DMS 273 treated with DMSO at 0.1 percent for 48 hours (cell line): ENCODE measurements at places on chromosomes 7 and 10.

DNA sequence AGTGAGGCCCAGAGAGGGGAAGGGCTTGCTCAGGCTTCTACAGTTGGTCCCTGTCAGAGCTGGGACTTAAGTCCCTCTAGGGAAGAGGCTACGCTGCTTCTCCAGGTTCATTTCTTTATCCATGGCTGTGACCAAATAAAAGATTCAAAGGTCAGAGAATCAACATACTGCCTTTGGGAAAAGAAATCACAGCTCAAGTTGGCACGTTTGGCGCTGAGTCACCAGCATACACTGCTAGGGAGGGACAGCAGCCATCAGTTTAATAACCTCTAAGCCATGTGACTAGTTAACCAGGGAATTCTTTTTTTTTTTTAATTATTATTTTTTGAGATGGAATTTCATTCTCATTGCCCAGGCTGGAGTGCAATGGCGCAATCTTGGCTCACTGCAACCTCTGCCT lies 28.4 kb upstream of the CRHR2 start:
- no peak for DNase-seq

- no peak for DNase-seq
These were observed 25.9 kb downstream of the VAX1 start for GRCh38 chr10:117112220-117112619.

- DNase-seq: no peak
These were observed 269.6 kb downstream of the ELFN1 start for GRCh38 chr7:1939434-1940401.

- peak; percentile 95 for DNase-seq
These were observed 27.8 kb downstream of the NMT2 start for GRCh38 chr10:15140698-15141097.

DNA sequence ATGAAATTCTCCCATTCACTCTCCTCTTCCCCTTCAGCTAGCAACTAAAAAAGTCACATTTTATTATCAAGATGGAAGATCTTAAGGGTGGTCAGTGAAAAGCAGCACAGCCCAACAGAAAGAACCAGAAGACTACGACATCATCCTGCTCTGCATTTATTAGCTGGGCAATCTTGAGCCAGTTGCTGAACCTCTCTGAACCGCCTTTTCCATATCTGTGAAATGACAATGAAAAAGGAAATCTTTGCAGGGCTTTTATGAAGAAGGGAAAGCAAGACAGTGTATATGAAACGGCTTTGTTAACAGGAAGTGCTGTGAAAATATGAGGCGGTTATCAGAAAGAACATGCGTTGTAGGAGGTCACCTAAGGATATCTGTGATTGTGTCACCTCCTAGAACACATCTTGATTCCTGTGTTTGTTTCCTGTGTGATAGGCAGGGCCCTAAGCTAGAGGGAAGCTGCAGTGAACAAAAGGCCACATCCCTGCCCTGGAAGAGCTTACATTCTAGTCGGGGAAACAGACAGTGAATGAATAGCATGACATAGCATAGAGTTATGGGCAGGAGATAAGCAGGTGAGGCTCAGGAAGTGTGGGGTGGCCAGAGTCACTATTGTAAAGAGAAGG lies 36.0 kb upstream of the KCNMA1 start:
- no peak for DNase-seq

DNA sequence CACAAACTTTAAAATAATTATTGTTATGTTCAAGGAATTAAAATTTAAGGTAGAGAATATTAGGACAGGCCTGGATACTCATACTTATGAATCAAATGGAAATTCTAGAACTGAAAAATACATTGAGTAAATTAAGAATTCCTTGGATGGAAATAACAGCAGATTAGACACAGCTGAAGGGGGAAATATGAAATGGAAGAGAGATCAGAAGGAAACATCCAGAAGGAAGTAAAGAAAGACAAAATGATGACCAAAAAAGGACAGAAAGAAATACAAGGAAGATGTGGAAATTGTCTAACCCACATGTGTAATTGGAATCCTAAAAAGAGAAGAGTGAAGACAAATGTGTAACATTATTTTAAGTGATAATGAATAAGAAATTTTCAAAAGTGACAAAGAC lies 128.9 kb downstream of the ATRNL1 start:
- DNase-seq: no peak

GRCh38 chr7:66804001-66804400 lies 63.5 kb downstream of the RABGEF1 start:
- DNase-seq: no peak

DNA sequence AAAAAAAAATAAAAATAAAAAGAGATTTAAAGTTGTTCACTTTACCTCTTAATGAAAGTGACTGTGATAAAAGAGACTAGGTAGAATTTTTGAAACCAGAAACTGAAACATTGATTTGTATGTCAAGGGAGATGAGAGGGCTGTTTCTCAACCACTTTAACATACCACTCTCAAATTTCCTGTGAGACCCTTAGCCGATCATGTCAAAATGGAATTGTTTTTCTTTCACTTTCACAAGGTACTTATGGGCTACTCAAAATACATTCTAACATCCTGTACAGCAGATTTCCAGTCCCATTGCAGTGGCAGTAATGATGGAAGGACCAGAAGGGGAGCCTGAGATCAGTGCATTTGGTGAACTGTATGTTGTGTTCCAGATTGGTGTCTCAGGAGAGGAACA lies 261.2 kb downstream of the PPP1R3A start:
- DNase-seq: no peak

GRCh38 chr10:104447331-104447730 lies 93.7 kb downstream of the CFAP58 start:
- DNase-seq: no peak

DNA sequence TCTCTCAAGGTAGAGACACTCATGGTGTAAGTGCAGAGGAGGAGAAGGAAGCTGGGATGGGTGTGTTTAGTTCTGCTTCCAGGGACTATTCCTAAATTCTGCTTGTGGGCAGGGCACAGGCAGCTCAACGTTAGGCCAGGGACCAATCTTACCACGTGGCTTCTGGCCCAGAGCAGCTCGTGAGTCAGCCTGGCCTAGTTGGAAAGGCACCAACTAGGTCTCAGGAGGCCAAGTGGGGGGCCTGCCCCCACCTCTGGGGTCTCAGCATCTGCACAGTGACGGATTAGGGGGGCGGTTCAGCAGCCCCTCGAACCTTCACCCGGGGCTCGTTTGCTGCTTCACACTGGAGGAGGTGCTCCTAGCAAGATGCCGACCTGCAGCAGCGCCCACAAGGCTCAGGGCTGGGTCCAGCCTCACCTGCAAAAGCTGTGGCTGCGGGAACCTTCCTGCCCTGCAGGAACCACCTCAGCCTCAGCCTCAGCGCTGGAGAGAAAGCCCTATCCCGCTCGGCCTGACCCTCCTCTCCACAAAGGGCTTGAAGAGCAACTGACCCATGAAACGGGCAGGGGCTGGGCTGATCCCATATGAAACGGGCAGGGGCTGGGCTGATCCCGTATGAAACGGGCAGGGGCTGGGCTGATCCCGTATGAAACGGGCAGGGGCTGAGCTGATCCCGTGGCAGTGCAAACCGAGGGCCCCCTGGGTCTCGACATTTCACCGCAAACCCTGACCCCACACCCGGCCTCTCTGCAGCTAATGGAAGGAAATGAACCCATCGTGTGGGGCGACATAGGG lies 447.4 kb downstream of the DNAJB6 start:
- no peak for DNase-seq

GRCh38 chr7:32221056-32221455 lies 150.8 kb upstream of the PDE1C start:
- DNase-seq: no peak

DNA sequence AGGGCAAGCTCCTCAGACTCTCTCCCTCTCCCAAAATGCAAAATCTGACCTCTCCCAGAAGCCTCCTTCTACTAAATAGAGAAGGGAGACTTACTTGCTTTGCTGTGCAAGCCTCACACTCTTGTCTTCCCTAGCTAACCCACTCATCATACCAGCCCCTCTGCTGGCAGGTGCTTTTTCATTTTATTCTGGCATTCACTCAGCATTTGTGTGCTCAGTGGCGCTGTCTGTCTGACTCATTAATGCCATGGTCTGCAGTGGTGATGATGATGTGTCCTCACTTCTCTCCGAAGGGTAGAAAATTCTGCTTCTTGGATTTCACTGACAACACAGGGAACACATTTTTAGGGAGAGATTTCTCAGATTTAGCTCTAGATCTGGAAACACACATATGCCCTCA lies 22.0 kb upstream of the BTRC start:
- DNase-seq: no peak

GRCh38 chr10:24664991-24665390 lies 58.7 kb downstream of the ARHGAP21 start:
- DNase-seq: no peak

DNA sequence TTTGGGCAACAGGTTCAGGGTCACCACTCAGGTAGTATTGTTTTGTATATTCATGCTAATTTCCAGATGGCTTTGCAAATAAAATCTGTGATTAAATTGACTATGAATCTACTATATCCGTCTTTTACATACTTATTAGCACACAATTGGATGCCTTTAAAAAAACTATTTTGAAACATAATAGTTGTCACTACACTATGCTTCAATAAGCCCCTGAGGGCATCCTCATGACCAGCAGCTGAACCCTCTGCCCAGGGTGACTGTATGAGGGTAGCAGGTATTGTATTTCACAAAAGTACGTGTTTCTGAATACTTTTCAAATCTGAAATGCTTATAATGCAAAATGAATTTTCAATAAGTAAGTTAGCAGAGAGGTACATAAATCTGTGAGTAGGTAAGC lies 97.3 kb downstream of the DNAH11 start:
- DNase-seq: no peak

DNA sequence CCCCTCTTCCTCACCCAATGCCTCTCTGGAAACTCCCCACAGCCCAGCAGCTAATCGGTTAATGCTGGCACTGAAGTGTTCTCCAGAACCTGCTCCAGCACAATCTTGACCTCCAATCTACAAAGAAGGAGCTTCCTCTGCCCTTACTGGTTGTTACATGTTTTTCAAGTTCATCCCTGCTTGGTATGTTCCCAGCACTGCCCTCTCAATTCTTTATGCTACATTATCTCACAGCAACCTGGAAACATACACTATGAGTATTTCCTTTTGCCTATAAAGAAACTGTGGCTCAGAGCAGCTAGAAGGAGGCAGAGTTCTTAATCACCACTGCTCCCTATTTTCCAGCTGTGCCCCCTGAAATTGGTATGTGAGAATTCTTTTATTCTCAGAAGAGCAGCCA lies 84.1 kb upstream of the KMT2E start:
- DNase-seq: no peak

DNA sequence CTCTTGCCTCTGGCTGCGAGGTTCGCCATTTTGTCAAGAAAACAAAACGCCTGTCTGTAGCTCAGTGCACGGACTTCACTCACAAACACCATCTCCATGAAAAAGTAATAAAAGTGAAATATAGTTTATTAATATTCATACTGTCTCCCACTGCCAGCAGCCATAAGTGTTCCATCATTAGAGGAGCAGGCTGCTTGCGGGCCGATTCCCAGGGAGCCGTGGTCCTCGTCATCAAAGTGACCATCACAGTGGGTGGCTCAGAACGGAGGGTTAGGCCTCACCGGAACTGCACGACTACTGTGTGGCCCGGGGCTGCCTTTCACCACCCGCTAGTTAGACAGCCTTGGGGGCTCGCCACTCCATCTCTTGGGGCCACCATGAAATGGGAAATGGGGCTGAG lies 82.7 kb downstream of the HIPK2 start:
- DNase-seq: no peak

DNA sequence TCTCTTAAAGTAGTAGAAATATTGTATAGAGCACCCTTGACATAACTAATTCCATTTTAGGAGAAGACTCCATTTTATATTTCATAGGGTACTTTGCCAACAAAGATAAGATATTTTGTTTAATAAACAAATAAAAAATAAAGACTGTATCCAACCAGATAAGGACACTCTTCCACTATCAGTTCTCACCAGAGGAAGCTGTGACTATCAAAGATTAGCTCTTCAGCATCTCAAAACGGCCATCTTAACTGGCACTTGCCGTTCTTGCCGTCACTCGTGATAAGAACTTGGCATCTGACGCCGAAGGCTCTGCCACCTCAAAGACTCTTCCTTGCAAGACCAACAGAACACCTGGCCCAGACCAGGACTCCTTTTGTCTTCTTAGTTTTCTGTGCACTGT lies 26.3 kb upstream of the AKR1B1 start:
- DNase-seq: no peak

- no peak for DNase-seq
These were observed 72.9 kb downstream of the ADK start for GRCh38 chr10:74223755-74224529.

DNA sequence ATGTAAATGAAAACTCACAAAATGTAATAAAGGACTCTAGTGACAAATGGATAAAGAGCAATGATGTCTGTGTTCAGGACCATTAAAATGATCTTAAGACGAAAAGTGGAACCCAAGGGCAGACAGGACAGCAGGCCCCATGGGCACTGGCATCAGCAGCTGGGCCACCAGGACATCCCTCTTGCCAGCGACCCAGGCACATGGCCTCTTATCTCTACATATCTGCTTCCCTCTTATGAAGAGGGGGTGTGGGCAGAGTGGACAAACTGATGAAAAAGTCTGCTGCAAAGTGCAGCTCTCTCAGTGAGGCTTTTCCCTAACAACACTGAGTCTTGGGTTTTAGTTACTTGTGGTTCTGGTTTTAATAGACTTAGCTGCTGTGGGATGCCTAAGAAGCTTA lies 44.8 kb upstream of the ANKRD1 start:
- no peak for DNase-seq

GRCh38 chr10:43606323-43607198 lies at the start of gene ZNF485:
ZNF485 (plus strand) TSS chr10:43606438; CDS start chr10:43607051, 613 bp downstream.
- no peak for DNase-seq

- no peak for DNase-seq
These were observed 84.0 kb downstream of the ADD3 start for GRCh38 chr10:110091830-110092229.

DNA sequence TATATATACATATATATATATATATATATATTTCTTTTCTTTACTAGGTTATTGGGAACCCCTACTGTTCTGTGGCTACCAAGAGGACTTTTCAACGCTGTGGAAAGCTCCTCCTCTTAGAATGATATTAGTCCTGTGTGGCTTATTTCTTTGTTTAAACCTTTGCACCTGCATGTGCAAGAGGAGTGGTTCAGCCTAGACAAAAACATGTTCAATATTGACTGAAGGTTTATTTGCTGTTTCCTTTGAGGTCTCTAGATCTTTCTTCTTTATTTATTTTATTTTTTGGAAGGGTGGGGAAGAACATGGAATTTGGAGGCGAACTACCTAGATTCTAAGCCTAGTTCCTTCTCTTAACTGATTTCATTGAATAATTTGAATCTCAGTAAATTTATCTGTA lies 118.1 kb downstream of the GNAT3 start:
- no peak for DNase-seq

DNA sequence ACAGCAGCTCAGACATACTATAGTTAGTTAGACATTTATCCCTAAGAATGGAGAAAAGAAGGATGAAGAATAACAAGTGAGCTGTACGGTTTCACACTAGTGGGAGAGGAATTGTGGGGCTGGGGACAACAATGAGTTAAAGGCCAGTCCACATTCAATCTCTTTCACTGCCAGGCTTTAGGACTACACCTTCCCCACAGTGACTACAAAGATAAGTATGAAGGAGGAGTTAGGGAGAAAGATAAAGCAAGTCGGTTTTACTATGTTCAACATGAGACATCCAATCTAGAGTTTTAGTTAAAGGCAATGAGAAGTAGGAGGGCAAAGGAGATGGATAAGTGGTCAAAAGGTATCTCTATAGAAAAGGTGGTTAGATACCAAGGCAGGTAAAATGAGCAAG lies 16.3 kb downstream of the ARHGAP12 start:
- DNase-seq: no peak

GRCh38 chr7:75619636-75620035 lies 119.1 kb downstream of the HIP1 start:
- no peak for DNase-seq

- DNase-seq: no peak
These were observed 96.3 kb upstream of the STK17A start for GRCh38 chr7:43486634-43487033.
